Stimulated activated CD4-positive, alpha-beta T cell treated with anti-CD3 and anti-CD28 coated beads, Interleukin-2, amount 100 ng/mL, for 4 hours (primary cell): ENCODE measurements at places on chromosomes 1 and 21.

DNA sequence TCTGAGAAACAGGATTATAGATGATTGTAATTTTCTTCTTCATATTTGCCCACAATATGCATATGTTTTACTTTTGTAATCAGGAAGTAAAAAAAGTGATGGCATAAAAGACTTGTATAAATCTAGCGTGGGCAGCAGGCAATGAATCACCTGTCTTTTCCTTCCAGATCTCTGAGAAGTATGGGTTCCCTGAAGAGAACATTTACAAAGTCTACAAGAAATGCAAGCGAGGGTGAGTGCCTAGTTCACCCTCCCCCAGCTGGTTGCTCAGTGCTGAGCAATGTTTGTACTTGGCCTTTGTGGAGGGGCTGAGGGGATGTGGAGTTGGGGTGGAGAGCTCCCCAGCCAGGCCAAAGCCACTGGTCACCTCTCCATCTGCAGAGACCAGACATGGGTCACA, 30.7 kb downstream of the GRHL3 start:
- peak; percentile 24 for DNase-seq

DNA sequence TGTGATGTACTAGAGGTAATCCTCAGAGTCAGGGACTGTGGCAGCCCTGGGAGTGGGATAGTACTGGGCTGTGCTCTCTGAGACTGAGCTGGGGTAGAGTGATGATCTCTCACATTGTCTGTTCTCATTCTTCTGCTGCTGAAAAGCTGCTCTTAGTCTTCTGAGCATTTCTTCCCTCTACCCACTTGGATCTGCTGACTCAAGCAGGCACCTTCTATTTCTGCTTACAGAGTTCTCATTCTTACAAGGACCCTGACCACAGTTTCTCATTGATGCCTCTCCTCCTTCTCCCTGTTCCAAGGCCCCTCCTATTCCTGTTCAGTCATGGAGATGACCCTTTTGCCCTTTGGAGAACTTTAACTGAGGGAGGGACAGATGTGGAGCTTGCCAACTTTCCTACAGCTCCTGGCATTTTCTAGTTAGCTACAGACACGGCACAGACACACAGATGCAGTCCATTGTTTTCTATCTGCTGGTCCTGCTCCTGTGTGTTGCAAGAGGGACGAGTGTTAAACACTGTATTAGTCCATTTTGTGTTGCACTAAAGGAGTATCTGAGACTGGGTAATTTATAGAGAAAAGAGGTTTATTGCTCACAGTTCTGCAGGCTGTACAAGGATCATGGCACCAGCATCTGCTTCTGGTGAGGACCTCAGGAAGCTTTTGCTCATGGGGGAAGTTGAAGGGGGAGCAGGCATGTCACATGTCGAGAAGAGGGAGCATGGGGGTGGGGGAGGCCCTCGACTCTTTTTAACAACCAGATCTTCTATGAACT, 12.3 kb downstream of the MAPKAPK2 start:
- DNase-seq, result no peak

GRCh38 chr1:35935442-35936388, 4.8 kb downstream of the AGO3 start:
- no peak for DNase-seq

DNA sequence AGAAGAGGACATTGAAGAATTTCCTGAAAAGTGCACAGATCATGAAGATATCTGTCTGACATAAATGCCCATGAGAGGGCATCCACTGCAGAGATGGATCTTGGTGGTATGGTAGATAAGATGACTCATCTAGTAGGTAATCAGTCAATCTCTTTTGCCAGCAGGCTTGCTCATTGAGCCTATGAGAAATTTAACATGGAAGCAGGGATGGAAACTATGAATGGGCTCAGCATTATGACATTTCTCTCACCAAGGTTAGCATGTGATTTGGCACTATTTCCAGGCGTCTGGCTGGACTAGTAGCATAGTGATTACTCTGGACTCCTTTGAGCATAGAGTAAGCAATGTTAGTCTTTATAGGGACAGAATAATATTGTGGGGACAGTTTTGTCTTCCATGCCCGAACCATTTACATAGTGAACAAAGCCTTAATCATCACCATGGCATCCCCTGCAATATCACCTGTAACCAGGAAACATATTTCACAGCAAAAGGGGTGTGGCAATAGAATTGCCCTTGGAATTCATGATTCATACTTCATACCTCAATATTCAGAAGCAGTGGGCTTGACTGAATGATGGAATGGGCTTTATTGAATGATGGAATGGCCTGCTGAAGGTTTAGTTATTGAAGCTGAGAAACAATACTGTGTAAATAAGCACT, 7.3 kb downstream of the OR2C3 start:
- no peak for DNase-seq

- no peak for DNase-seq
These were observed 5.4 kb upstream of the COQ8A start for GRCh38 chr1:226934483-226935237.

- no peak for DNase-seq
These were observed 200.9 kb downstream of the TM2D1 start for GRCh38 chr1:61523893-61524605.

- no peak for DNase-seq
These were observed 101.9 kb upstream of the ACTL8 start for GRCh38 chr1:17653276-17653675.

DNA sequence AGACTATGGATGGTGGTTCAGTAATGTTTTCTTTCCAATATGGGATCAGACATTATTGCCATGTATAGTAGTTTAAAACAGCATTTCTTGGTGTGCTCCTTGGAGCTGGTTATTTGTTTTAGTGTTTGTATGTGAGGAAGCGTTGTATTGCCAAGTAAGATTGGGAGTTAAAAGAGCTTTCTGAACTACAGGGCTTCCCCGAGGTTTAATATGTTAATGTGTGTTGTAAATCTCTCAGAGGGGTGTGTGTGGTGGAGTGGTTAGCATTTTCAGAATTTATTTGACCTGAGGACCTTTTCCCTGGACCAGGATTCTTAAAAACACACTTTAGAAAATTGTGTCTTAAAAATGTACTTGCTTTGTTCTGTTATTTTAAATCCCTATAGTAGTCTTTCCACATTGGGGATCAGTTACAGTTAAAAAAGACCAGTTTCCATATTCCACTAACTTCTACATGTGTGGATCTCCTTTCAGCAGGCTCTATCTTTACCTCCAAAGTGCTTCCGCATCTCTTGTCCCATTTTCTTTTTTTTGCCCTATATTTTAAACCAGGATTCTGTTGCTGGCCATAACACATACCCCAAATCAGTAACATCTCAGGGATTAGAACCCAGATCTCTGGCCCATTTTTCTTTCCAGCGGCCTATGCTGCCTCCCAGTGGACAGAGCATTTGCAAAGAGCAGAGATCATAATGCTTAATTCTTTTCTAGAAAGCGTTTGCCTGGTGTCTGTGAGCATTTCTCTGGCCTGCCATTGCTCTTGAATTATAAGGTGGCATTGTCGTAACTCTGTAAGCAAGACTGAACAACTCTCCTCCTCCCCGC, 58.6 kb downstream of the PBX1 start:
- DNase-seq, result no peak

DNA sequence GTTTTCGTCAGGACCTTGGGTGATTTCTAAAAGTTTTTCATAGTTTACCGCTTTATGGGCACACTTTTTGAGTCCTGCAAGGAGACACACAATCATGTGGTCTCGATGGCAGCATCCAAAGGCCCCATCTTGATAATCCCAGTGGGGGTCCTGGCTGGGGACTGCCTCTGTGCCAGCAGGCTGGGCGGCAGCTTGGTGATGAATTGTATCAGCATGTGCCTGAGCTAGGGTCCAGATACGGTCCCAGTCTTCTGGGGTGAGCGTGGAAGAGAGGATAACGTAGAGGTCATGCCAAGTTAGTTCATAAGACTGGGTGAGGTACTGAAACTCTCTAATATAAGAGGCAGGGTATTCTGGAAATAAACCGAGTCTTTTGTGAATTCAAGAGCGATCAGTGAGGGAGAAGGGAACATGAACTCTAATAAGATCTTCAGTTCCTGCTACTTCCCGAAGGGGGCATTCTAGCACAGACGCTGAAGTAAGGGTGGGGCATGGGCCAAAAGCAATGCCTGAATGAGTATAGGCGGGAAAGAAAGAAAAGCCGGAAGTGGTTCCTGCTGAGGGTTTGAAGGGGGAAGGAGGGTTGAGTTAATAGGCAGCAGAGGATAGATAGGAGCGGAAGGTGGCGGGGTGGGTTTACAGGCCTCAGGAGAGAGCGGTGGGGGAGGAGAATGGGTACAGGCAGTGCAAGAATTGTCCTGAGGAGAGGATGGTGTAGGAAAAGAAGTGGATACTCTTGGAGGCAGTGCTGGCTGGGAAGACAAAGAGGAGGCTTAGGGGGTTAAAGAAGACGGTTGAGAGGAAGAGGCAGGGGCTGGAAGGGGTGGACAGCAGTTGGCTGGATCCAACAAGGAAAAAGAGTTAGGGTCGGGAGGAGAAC, 1.6 kb downstream of the ERVH48-1 start:
- DNase-seq, result peak; percentile 54

GRCh38 chr1:48572646-48573258, 100.7 kb upstream of the SPATA6 start:
- no peak for DNase-seq

DNA sequence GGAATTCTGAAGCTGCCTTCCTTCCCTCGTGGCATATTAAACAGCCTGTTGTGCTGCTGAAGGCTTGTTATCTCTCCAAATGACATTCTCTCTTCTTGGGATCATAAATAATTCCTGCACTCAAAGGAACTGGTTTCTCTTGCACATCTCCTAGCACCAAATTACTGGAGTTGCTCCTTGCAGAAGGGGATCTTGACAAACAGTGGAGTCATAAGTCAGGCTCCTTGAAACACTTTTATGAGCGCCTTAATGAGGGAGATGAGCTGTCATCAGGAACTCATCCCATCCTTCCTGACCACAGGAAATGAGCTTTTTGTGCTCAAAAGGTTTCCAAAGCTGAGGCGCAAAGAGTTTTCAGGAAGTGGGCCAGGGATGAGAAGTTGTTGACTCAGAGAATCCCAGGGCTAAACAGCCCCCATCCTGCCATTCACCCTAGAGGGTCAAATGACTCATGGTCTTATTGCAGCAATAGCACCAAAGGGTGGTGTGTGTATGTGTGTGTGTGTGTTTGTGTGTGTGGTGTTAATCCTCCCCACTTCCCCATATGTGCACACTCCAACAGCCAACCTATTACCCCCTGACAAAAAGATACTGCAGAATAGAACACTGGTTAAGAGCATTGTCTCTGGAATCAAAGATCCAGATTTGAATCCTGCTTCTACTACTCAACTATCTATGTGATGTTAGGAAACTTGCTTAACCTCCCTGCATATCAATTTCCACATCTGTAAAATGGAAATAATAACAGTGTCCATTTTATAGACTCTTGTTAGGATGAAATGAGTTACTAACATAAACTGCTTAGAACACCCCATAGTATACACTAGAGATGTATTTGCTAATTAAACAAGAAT, 2.8 kb upstream of the PHC2 start:
- no peak for DNase-seq

GRCh38 chr1:38500352-38500751, 359.2 kb downstream of the RRAGC start:
- DNase-seq, result no peak

DNA sequence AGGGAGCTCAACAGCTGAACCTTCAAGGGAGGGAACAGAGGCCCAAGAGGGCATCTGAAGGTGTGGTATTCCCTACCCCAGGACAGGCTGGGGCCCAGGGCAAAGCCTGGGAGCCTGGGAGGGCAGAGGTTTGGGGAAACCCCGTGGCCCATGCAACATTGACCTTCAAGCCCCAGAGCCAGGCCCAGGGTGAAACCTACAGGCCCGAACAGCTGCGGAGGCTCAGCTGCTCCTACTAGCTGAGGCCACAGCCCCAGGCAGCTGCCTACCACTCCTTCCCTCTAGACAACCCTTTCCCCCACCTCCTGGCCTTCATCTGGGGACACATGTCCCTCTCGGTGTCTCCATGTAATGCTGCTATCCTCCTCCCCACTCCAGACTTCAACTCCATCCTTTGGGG, 3.2 kb downstream of the LAD1 start:
- no peak for DNase-seq

GRCh38 chr1:228297822-228298221, 90.0 kb downstream of the OBSCN start:
- DNase-seq, result no peak

- DNase-seq, result no peak
These were observed 58.5 kb downstream of the MAP10 start for GRCh38 chr1:232863544-232864275.

GRCh38 chr21:21921410-21922232, 923.4 kb downstream of the NCAM2 start:
- no peak for DNase-seq

- DNase-seq, result no peak
These were observed 354.0 kb upstream of the ADAMTS5 start for GRCh38 chr21:27320868-27321267.

DNA sequence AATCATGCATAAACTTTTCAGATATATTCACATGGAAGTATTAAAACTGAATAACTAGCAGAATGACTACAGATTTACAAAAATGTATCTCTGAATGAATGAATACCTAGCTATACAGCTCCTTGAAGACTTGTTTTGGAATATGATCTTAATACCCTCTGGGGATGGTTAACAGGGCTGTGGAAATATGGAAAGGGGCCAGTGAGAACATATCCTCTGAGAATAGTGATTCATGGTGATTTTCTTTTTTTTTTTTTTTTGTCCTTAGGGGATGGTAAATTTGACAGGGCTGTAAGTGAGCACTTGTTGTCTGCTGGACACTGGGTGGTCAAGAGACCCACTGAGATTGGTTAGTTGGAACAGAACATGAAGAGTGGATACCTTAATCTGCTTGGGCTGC, 80.7 kb upstream of the HP1BP3 start:
- no peak for DNase-seq

DNA sequence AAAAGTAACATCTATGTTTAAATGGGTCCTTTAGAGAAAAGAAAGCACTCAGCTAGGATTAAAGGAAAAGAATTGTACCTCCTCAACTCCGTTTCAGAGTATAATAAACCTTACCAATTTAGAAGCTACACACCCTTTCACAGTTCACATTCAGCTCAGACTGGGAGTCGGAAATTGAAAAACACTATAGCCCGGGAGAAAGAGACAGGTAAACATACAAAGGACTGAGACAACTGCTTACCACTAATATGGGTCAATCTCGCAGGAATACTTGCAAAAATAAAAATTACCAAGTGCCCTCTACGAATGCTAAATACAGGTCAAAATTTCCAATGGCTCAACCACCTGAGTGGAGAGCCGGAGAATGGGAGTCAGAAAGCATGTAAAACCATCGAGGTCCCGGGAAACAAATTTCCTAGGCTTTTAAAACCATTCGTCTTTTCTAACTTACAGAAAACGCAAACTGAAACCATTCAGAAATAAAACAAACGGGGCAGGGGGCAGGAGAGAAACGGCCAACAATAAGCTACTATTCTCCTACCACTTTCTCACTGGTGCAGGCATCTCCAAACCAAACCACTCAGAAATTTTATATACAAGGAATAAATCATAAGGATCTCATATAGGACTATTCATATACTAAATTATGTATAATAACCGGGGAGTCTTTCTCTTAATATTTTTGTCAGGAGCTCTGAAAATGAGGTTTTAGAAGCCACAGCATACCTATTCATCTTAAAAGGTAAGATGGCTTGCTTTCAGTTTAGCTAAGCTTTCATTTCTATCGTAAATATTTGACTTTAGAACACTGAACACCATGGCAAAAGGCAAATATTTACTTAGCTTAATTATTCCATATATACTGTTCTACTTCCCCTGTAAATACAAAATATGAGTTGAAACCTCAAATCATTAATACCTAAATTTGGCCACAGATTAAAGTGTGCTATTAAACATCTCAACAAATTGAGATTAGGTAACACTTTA, 136.5 kb downstream of the RERE start:
- DNase-seq, result no peak
